ENCODE measurements at places on chromosomes 6 and 20.

DNA sequence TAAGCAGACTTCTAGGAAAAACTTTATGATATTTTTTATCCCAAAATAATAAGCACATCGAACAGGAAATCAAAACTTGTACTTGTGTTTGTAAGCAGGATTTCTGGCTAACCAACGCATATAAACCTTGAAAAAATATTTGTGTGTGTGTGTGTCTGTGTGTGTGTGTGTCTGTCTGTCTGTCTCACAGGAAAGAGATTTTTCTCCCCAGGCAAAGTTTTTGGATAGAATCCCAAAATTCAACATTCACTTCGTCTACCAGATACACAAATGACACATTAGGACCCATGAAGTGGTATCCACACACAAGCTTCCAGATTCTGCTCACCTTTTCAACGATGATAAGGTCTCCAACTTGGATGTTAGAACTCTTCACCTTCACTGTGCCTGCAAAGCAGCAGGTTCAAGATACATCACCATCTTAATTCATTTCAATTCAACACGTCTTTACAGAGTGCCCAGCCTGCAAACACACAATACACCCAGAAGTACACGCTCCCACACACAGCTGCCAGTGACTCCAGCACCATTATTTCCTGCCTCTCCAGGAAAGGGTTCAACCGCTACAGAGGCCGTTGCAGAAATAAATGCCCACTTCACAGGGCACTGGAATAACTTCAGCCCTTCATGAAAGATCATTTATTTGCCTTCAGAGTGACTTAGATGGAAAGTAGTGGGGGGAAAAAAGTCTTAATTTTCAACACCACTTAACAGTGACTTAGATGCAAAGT lies 70.9 kb downstream of the ATP9A start:
- DNase-seq = no peak

DNA sequence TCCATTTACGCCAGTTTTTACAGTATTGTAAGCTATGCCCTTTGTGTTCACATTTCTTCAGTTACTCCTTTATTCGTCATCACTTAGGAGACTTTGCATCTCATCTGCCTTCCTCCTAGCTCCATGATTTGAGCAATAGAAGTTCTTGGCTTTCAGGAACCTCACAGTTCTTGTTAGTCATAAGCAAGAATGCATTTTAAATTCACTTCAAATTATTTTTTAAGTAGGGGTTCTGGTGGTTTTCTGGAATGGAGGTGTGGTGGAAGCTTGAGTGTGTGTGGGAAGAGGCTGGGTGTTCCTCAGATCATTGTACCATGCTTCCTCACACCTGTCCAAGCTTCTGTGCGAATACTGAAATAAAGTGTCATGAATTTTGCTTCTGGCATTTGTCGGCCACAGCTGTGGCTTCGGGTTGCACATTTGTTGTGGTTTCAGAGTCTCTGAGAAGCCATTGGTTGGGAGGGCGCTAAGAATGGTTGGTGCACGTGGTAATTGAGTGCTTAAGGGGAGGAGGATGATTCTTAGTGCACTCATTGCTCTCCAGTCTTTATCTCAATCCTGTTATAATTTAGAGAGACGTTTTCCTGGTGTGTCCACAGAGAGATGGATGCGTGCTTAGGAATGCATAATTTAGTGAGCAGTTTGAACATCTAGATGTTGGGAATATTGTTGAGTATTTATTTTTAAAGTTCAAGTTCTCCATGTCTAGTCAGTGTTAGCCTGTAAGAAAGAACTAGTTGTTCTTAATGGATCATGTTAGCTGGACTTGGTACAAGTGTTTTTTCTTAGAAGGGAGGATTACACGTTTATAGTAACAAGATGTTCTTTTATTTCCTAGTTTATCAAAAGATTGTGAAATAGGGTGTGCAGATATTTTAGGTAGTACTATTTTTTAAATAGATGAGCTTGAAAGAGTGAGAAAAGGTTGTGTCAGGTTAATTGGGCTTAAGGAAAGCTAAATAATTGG lies 31.9 kb downstream of the FOXO3 start:
- DNase-seq = peak; percentile 53

DNA sequence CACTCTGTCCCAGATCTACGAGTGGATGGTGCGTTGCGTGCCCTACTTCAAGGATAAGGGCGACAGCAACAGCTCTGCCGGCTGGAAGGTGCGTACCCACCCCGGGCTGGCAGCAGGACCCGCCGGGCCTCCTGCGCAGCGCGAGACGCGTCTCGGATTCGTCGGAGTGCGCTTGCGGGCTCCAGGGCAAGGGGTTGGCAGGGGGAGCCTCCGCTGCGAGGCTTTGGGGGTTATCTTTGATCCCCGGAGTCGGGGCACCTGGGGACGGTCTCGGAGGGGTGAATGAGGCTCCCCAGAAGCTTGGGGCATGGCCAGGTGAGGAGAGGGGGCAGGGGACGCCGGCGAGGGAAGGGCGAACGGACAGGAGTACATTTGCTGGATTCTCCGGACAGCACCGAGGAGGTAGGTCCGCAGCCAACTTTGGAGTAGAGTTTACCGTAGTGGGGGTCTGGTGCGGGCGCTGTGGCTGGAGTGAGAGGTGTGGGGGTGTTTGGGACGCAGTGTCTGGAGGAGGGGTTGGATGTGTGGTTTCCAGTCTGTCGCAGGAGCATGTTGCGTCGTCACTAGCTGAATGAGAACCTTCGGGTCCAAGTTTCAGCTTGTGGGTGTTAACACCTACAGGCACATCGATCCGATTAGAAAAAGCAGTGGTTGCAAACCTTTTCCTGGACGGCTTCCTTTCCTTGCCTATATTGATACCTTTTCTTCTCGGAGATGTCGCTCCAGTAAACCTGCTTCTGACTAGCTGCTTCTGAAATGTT lies 1.2 kb downstream of the FOXO3 start:
- no peak for DNase-seq

GRCh38 chr6:136647363-136647852 lies 97.2 kb upstream of the MAP7 start:
- DNase-seq = peak; percentile 40

DNA sequence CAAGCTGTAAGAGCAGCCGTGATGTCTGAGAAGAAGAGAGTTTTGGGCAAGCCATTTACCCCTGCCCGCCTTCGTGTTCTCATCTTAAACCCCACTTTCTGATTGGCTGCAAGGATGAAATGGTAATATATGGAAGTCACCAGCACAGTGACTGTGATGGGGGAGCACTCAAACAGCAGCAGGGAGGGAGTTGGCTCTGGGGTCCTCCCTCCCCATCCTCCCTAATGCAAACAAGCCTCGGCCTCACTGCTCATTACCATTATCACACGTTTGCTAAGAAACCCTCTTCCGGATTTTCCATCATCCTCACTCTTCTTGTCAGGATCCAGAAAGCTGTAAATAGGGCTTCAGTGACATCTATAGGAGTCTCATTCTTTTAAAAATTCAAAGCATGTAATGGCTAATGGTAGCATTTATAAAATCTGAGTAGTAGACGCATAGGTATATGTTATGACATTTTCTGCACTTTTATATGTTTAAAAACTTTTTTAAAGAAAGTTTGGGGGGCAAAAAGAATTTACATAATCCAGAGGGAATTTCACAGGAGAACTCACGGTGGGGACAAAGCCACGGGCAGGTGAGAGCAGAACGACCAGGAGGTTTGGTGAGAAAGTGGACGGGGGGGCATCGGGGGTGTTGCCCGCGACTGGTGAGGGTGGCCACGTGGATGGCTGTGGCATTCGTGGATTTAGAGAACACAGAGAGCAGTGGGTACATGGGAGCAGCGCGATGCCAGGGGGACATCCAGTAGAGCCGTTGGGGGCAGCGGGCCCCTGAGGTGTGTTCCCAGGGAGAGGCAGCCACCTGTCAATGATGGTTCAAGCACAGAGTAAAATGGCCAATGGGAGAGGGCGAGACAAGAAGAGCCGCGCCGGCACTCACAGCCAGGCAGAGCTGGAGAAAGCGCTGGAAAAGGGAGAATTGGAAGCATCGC lies 29.6 kb downstream of the SUMO4 start:
- DNase-seq = peak; percentile 12

DNA sequence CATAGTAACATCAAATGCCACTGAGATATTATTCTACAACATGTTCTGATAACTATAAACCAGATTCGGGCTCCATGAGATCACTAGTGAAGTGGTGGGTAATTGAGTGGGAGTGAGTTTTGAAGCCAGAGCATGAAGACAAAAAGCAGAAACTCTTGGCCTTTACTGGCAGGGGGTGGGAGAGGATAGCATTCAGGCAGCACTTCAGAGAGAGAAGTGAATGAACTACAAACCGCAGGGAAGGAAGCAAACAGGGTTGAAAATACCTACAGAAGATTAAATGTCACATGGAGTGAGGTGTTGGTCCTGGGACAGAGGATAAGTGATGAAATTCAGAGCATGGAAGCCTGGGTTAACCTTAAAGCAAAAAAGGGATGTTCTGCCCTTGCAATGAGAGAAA lies 250.0 kb downstream of the EPM2A start:
- no peak for DNase-seq

GRCh38 chr20:49915118-49915379 lies 280 bp downstream of the SPATA2 start:
- no peak for DNase-seq

DNA sequence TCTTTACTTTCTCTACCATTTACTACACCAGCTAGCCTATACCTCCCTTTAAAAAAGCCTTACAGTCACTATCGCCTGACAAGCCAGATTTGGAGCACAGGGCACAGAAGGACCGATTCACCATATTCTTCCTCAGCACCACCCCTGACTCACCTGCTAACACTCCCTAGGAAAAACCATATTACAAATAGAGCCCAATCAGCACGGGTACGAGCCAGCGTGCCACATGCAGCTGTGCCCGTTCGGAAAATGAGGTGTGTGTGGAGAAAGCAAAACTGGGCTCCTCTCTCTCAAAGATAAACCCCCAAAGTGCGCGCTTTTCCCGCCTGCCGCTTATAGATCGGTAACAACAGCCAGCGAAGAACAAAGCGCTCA lies 1.2 kb downstream of the SYNCRIP start:
- DNase-seq = no peak

Measured in activated T-cell treated with anti-CD3 and anti-CD28 coated beads, Interleukin-2, amount 50 U/mL, for 48 hours (primary cell).